Omental fat pad (tissue), 4 donors: ENCODE measurements at places on chromosomes 5 and 9. TPM values are rescaled to one million over a fixed set of nuclear protein-coding genes. Genes with fewer than 3 reads are reported as not detected.

Gene MAN1B1
- 36.3 TPM for total RNA-seq

Gene SLC1A3
- 164 TPM for total RNA-seq

Gene LTC4S
- 15.1 TPM for total RNA-seq

Gene CDH12
- total RNA-seq, result not detected

Gene IFNB1
- not detected for total RNA-seq

Gene SUSD3
- total RNA-seq, result 24.2 TPM

Gene NR3C1
- total RNA-seq, result 58.1 TPM

Gene GABRA1
- total RNA-seq, result not detected

Gene DDX4
- total RNA-seq, result not detected

Gene PCDHA9
- 0.79 TPM for total RNA-seq

Gene SPATA31E1
- not detected for total RNA-seq

Gene TPPP
- 5.1 TPM for total RNA-seq

Gene FAM78A
- 9.9 TPM for total RNA-seq

Gene PCDHGA4
- 2.6 TPM for total RNA-seq

Gene HMMR
- 2.6 TPM for total RNA-seq

Gene SLC6A3
- 0.32 TPM for total RNA-seq

Gene GRXCR2
- total RNA-seq, result not detected

Gene BTNL3
- total RNA-seq, result 0.50 TPM

Gene MZB1
- total RNA-seq, result 1.6 TPM

Gene NIM1K
- 0.19 TPM for total RNA-seq

Gene CCL21
- total RNA-seq, result 58.3 TPM

Gene ALDOB
- total RNA-seq, result 0.38 TPM

Gene DIRAS2
- total RNA-seq, result not detected

Gene TRIM7
- total RNA-seq, result 2.9 TPM

Gene GABRA6
- not detected for total RNA-seq

Gene WNT8A
- not detected for total RNA-seq
